Stimulated activated CD4-positive, alpha-beta T cell treated with anti-CD3 and anti-CD28 coated beads, Interleukin-1b, Interleukin-23, amount 100 ng/mL, for 1 hour (primary cell): ENCODE measurements at places on chromosomes 7 and 10.

DNA sequence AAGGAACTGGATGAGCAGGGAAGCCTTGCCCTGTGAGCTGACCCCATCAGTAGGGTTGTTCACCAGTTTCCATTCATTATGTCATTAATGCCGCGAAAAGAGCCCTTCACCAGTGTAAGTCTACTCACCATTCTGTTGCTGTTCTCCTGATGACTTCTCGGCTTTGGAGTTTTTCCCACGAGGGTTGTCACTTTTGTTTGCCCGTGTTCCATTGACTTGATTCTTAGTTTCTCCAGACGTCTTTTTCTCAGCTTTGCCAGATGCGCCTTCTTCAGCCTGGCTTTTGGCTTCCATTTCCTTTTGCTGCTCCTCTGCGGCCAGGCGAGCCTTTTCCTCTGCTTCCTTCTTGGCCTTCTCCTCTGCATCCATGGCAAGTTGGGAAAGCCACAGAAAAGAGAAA, 128.8 kb downstream of the PPP1R17 start:
- no peak for DNase-seq

- DNase-seq, result no peak
These were observed 116.3 kb downstream of the ALOX5 start for GRCh38 chr10:45490277-45490676.

DNA sequence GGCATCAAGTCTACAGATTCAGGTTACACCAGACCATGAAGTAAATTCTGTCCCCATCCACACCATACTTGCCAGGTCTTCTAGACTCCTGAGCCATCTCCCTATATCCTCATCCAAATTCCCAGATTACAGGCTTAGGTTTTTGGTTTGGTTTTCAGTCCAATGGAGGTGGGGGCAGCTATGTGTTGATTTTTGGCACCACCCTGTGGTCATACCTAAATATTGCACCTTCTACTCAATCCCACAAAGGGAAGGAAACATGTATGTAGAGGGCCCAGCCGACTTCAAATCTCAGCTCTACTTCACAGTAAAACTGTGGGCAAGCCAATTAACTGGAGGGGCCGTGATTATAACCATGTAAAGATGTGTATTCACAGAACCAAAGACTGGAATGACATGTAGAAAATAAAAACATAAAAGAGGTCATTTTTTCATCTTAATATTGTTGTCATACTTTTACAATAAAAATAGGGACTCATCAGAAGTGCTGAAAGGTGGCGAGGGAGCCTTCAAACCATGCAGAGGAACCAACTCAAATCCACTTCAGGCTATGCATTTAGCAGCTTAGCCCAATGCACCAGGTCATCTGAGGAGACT, 19.8 kb downstream of the ERCC6 start:
- no peak for DNase-seq

GRCh38 chr7:121167971-121168370, 160.8 kb upstream of the WNT16 start:
- DNase-seq, result no peak

GRCh38 chr7:80357530-80357929, 154.3 kb downstream of the GNAT3 start:
- DNase-seq, result no peak

GRCh38 chr10:75398692-75399460, 2.7 kb downstream of the ZNF503 start:
- no peak for DNase-seq

DNA sequence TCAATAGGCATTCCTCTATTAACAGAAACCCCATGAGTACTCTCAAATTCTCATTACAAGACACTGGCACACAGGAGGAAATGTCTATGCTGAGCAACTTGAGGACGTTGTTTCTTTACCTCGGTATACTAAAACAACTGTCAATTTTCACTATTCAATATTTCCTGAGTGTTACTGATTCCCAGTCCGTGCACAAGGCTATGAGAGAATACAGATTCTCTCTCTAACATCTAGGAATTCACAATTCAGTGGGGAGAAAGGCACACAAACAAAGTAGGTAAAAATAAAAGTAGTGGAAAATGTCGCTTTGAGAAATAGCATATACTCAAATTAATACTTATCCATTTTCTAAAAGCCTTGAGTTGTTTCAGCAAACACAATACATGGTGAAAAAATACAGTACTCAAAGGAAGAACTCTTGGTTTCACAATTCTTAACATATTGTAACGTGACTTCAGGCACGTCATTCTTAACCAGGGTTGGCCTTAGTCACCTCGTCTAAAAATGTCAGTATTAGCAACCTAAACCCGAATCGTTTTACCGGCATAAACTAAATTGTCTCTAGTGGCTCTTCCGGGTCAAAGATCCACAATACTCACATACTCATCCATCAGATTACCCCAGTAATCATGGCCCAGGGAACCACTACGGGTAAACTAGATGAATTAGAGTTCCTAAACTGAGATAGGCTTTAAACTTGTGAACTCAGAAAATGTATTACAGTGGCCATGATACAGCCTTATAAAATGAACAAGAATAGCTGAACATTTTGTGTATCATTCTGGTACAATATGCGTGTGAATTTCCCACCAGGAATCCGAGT, 1.5 kb downstream of the IPMK start:
- DNase-seq, result no peak

- no peak for DNase-seq
These were observed 127.0 kb upstream of the FZD1 start for GRCh38 chr7:91137153-91137787.

- no peak for DNase-seq
These were observed 1277.1 kb downstream of the GATA3 start for GRCh38 chr10:9331583-9332008.

GRCh38 chr10:125082881-125083575, 77.3 kb downstream of the CTBP2 start:
- DNase-seq, result no peak

DNA sequence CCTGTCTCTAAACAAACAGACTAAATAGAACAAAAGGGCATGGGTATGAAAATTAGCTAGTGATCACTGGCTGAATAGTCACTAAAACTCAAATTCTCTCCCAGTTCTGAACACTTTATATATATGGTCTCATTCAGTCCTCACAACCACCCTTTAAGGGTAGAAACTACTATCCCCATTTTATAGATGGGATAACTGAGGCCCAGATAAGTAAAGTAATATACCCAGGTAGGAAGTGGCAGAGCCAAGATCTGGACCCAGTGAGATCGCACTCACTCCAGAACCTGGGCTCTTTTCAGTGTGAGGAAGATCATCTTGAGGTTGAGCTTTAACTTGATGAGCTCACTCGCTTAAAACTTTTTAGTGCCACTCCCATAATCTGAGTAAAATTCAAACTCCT, 4.5 kb downstream of the PSTK start:
- no peak for DNase-seq

DNA sequence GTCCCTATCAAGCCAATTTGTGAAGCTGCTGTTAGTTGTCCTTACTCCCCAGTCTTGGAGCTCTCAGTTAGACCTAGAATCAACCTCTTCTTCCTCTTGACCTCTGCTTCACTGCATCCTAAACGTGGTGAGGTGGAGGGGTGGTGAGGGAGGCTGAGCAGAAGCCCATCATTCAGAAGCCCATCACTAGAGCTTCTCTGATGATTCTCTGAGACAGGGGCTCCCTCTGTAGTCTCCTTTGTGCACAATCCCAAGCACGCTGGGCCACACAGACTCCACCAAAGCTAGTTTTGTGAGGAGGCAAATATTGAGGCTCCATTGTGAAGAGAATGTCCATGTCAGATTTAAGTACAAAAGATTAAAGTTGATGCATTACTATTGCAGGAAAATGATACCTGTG, 163.8 kb upstream of the PRSS1 start:
- DNase-seq, result no peak

DNA sequence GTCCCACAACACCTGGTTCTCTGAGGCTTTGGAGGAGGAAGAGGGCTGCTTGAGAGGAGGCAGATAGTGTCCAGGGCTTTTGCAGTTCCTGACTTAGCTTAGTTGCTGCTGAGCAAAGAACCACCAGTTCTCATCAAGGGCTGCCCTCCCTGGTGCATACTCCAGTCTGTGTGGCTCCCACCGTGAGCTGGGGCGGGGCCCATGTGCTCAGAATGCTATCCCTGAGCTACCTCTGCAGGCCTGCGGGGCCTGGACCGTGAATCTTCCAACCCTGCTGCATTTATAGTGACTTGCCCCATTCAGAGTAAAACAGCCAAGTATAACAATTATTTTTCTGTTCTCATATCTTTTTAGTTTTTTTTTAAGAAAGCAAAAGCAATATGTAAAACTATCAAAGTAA, 49.2 kb downstream of the TACR2 start:
- DNase-seq, result no peak

DNA sequence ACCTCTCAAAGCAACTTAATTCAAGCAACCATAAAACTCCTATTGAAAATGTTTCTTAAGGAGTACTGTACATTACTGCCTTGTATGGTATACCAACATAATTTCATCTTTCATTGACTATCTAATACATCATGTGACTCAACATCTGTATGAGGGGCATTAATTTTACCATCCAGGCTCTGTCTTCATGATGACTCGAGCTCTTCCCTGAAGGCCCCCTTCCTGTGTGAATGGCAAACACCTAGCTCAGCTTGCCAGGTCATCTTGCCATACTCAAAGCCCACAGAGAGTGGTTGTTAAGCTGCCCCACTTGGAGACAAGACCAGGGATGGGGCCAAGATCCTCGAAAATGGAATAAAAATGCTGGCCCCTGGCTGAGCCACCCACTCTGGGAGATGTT, 82.4 kb downstream of the SGMS1 start:
- DNase-seq, result no peak

- DNase-seq, result no peak
These were observed 11.5 kb downstream of the PPIF start for GRCh38 chr10:79358811-79359210.

DNA sequence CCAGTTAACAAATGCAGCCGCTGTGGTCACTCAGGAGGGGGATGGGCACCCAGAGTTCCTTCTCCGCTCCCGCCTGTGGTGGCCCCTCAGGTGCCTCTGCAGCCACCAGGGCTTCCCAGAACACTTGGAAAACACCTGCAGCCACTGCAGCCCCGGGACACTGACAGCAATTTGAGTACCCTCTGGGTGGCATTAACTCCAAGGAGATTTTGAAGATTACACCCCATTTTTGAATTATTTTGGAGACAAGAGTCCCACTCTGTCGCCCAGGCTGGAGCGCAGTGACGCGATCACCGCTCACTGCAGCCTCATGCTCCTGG, 32.2 kb downstream of the IL15RA start:
- DNase-seq, result no peak

- DNase-seq, result no peak
These were observed 44.1 kb downstream of the ZNF503 start for GRCh38 chr10:75357500-75357899.

- DNase-seq, result no peak
These were observed 73.5 kb downstream of the CTNNA3 start for GRCh38 chr10:67622511-67622910.

DNA sequence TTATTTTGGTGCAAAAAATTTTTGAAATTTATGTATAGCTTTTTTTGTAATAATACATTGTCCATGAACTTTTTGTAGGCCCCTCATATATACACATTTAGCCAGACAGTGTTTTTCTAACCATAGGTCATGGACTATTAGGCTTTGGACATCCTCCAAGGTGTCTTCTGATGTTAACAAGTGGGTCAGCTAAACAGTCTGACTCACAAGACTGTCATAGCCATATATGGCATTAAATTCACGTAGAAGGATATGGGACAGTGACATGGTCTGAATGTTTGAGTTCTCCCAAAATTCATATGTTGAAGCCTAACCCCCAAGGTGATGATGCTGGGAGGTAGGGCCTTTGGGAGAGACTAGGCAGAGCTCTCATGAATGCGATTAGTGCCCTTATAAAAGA, 14.0 kb upstream of the NUB1 start:
- no peak for DNase-seq

GRCh38 chr7:81355911-81356310, 413.9 kb downstream of the HGF start:
- DNase-seq, result no peak

DNA sequence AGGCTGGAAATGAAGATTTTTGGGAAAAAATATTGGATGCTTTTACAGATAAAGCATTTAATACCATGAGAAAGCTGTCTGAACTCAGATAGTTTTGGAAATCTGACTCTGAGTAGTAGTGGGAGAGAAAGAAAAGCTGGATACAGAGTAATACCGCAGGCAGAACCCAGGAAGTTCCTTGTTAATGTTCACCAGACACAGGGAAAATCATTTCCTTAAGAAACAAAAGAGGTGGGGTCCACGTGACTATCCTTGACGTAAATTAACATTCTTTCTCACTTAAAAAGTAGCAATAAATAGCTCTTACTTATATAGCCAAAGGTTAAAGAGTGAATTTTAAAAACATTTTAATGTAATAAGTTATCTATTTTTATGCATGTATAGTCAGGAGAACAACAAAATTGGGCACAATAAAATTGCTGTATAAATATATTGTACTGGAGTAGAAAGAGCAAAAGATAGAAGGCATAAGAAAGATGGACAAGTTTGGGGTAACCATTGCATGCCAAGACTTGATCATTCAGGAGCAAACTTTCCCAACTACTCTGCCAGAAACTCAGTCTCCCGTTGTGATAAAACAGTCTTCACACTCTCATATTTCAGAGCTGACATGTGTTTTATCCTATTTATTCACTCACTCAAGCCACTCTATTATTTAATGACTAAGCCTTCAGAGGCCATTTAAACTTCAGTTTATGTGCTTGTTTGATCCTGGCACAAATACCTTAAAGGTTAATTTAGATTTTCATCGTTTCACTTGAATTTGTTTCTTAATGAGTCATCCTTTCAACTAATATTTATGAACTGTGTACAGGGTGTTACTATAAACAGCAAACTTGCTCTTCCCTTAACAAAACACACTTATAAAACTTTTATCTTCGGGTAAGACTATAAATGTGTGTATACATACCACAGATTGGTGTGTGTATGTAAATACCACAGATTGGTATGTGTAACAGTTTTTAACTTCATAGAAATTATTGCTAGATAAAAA, 143.1 kb downstream of the GNAI1 start:
- no peak for DNase-seq

- no peak for DNase-seq
These were observed 77.4 kb downstream of the PON1 start for GRCh38 chr7:95246831-95247370.
